NCI-H1048 (cell line): ENCODE measurements at places on chromosomes 16 and 17.

DNA sequence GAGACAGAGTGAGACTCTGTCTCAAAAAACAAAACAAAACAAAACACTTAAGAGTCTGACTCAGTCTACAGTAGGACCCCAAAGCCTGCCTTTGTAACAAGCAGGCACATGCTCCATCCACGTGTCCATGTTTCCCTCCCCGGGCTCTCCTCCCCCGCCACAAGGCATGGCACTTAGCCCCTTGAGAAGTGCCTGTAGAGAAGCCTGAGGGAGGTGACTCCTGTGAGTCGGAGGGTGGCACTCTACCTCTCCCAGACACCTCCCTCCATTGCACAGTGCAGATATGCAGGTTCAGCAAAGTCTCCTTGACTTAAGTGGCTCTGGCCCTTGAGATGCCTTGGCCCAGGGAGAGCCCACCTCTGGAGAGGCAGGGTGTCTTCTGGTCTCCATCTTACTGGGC is 6.8 kb downstream of the FHOD1 start:
- no peak for DNase-seq

GRCh38 chr16:283033-283805 is at the start of gene PDIA2:
Gene PDIA2, plus strand, starts transcription at chr16:283164. Its CDS starts 6 bp downstream, at chr16:283170.
- DNase-seq: no peak

DNA sequence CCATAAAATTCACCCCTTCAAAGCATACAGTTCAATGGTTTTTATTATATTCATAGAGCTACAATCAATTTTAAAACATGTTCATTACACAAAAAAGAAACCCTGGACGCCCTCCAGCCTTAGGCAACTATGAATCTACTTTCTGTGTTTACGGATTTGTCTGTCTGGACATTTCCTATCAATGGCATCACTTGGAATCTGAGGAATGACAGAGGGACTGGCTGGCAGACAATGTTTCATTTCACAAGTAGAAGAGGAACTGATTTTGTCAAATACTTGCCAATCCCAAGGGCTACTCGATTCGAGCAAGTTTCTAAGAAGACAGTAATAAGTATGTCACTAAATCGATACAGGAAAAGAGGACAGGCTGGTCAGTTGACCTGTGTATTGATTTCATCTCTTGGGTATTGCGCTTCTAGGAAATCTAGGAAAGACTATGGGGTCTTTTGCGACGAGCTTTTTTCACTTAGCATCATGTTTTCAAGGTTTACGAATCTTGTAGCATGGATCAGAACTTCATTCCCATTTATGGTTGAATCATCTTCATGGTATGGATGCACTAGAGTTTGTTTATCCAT is 56.6 kb downstream of the RGS9 start:
- no peak for DNase-seq

- DNase-seq: no peak
These were observed 700 bp downstream of the TLCD2 start for GRCh38 chr17:1709403-1709951.

DNA sequence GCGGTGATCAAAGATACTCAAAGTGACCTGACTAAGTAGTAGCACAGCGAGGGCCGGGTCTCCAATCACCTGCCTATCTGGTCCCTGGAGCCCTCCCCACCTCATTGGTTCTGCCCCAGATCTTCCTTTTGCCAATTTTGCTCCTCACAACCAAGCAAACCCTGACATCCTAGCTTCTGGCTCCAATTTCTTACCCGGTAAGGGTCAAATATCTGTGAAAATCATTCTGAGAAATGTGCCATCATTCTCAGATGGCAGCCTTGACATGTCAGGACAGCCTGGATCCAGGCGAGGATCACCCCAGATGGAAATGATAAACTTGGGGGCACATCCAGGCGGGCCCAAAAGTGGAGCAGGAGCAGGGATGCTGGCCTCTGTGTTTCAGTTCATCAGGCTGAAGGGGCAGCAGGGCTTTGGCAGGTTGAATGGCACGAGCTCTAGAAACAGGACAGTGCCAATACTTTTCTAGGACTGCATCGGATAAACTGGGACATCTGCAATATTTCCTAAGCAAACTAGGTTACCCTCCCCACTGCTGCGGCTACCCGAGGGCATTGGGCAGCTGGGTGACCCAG is 83.9 kb downstream of the SHISA6 start:
- DNase-seq: no peak

DNA sequence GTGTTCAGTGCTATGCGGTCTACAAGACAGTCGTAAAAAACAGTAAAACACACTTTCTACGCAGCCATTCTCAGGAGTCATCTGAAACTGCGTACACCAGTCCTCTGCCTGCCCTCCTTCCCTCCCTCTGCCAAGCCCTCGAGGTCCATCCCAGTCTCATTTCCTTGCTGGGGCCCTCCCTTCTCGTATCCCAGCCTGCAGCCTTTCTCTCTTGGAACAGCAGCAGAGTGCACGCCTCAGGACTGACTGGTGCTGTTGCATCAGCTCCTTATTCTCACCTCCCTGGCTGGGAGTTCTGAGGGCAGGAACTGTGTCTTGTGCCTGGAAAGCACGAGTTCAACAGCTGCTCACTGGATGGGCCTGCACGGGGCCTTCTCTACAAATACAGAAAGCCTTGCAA is 12.5 kb downstream of the FAHD1 start:
- DNase-seq: no peak

- no peak for DNase-seq
These were observed 23.9 kb downstream of the SLC38A10 start for GRCh38 chr17:81271226-81271625.

GRCh38 chr16:66199189-66199588 is 167.3 kb upstream of the CDH5 start:
- no peak for DNase-seq

DNA sequence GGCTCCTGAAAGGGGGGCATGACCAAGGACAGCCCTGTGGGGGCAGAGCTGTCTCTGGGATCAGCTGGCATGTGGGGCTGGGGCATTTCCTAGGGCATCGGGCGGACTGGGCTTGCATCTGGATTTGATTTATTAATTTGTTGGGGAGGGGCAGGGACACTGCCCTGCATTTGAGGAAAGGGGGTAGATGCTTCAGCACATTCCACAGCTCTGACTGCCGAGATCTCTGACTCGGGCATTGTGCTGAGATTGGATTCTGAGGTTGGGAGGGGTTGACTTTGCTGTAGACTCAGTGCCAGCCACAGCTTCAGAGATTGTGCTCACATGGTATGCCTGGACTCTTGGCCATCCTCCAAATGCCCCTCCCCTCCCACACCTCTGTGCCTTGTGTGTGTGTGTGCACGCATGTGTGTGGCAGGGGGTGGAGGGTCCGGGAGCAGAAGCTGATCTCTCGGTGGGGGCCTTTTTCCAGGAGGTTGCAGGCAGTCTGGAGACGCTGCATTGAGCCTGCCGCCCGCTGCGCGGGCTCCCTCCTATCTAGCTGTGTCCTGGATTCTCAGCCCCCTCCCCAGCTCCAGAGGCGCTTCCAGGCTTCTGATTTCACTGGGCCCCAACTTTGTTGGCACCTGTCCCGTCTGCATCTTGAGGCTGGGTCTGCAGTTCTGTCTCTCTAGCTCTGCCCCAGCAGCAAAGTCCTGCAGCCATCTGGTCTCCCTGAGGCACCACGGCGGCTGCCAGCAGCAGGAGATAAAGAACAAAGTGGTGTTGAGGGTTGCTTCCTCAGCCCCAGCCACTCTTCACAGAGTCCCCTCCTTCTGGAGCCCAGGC is 14.9 kb downstream of the IGFBP4 start:
- no peak for DNase-seq

DNA sequence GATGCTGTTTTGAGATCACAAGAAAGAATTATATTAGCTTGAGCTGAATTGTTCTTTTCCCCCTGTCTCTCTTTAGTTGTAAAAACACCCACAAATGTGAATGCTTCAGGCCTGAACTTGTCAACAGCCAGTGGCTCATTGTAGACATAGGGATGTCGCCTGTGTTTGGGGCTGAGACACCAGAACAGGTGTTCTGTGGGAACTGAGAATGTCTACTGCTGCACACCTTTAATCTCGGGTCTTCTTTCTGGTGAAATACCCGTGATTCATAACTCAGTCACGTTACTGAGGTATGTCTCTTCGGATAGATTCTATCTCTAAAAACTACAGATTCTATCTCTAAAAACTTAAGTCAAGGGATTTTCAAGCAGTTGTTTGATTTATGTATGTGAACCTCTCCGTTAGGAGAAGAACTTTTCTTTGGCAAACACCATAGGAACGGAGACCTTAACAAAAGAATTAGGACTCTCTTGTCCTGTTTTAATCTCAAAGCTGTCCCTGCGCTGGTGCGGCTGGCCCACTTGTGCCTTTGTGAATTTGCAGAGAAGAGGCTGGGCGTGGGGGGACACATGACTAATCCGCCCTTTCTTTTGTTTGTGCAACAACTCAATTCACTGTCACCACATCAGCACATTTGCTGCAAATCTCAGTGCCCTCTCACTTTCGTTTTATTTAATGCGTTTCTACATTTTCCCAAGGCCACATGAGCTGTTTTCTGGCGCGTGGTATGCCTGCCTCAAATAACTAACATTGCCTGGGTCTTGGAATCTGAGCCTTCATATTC is 643.0 kb downstream of the MAF start:
- no peak for DNase-seq

DNA sequence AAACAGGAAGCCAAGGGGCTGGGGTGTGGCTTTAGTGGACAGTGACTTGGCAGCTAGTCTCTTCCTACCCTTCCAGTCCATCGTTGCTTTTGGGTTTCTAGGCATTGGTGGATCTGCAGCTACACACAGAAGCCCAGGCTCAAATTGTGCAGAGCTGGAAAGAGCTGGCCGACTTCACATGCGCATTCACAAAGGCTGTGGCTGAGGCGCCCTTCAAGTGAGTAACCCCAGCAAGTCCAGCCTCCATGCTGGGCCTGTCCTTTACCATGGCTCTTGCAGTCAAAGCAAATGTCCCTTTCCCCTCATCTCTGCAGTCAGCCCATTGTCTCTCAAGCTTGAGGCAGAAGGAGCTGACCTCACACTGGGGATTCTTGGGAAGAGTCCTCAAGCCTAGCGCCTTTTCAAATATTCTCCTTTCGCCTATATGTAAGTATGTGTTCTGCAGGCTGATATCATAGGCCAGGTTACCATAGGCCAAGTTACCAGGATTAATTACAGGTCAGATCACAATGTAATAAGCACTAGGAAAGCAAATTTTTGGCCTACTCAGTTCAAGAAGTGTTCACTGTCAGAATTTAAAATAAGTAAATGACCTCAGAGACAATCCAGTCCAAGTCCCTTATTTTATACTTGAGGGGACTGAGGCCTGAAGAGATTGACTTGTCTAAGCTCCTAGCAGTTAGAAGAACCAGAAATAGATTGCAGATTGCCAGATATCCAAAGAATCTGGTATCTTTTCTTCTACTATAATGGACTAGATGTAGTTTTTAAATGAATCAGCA is 6.5 kb downstream of the EME1 start:
- DNase-seq: no peak

DNA sequence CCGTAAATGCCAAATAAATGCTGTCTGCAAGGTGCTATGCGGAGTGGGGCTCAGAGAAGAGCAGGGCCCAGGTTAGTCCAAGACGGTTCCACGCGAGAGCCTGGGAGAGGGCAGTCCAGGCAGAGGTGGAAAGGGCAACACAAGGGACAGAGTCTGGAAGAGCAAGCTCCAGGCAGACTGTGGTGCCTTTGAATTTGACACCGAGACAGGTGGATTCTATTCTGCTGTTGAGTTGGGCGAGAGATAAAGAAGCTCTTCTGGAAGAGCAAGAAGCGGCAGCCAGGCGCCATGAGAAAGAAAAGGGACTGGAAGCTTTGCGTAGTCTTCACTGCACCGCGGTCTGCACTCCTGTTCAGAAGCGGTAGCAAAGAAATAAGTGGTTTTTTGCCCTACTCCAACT is 55.6 kb downstream of the CYTH1 start:
- DNase-seq: no peak

GRCh38 chr17:72426948-72427760 is 306.3 kb downstream of the SOX9 start:
- no peak for DNase-seq

DNA sequence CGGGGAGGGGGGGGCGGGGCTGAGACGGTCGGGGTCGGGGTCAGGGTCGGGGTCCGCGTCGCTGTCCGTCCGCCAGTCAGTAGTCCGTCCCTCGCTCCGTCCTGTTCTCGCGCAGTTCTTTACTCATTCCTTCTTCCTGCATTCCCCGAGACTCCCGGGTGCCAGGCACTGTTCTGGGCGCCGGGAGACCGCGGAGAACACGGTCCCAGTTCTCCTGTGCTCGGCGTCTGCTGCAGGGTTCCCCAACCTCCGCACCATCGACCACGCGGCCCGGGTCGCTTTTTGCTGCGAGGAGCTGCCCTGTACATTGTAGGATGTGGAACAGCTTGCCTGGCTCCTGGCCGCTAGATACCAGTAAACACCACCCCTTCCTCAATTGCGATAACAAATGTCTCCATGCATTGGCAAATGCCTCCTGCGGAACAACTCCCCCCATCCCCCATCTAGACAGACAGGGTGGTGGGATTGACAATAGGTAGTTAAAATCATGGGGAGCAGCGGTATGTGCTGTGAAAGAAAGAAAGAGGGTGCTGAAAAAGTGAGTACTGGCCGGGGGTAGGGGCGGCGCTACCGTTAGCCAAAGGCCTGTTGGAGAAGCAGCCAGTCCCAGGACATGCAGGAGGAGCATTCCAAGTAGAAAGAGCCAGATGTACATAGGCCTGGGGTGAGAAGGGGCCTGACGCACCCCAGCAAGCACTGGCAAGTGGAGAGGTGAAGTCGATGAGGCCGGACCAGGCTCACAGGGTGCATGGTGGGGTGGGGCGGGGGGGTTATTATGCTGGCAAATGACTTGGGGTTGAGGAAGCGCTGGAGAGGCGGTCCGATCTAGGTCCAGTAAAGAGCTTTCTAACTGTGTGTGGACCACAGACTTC is 631 bp downstream of the TRAF7 start:
- no peak for DNase-seq

- DNase-seq: no peak
These were observed 121.6 kb downstream of the ZNF423 start for GRCh38 chr16:49734331-49734730.

- DNase-seq: no peak
These were observed 65.8 kb upstream of the SMIM36 start for GRCh38 chr17:55576996-55577586.

DNA sequence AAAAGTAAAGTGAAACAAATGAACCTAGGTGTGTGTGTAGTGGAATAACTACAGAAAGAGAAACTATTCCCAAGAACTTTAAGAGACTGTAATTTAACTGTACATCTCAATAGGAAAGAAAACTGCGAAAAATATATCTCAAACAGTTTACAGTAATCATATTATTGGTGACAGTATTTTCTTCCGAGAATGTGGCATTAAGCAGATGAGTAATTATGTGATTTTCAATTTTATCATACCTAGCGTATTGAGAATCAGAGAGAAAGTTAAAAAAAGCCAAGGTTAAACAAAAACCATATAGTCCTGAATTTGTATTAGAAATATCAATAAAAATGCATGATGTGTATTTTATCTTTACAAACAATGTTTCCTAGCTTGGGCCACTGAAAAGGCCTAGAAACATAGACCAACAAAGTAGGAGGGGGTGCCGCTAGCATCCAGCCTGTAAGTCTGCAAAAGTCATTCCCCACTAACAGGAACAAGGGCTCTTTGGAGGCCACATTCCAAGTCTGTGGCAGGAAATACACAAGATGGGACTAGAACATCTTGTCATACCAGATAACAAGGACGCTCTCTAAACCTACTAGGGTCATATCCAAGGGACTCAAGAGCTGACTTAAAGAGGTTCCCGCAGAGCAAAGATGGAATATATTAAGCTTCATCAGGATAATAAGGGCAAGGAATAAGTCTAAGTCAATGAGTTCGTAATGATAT is 20.5 kb downstream of the RNF157 start:
- DNase-seq: no peak

GRCh38 chr16:82735186-82735585 is 108.4 kb downstream of the CDH13 start:
- DNase-seq: no peak

GRCh38 chr16:80971819-80972218 is 34.9 kb downstream of the CMC2 start:
- DNase-seq: no peak
